EL (cell line): ENCODE measurements at places on chromosomes 7 and 10.

DNA sequence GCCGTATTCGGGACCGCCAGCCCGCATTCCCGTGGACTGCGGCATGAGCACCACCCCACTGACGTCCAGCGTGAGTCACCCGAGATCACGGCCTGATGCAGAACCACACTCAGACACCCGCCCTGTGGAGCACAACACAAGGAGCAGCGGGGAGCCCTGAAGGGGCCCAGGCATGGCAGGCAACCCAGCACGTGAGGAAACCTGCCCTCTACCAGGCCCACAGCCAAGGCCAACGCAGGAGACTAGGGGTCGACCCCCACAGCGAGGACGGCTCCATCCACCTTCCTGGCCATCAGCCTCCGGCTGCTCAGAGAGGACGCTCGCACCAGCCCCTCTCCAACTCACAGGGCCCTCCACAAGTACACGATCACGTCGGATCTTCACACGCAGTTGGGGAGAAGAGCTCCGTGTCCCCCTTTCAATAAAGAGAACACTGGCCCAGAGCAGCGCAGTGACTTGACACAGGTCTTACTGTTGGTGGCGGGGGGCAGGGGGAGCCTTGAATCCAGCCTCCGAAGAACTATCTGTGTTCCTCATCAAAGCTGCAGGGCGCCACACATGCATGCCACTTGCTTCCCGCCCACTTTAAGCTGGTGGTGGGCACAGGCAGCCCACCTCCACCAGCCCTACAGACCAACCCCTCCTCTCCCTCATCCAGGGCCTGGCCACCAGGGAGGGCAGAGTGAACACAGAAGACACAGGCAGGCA, 22.0 kb downstream of the MAD1L1 start:
- no peak for DNase-seq

- DNase-seq: no peak
Measured at GRCh38 chr10:91787810-91788209, 10.4 kb upstream of the TNKS2 start.

DNA sequence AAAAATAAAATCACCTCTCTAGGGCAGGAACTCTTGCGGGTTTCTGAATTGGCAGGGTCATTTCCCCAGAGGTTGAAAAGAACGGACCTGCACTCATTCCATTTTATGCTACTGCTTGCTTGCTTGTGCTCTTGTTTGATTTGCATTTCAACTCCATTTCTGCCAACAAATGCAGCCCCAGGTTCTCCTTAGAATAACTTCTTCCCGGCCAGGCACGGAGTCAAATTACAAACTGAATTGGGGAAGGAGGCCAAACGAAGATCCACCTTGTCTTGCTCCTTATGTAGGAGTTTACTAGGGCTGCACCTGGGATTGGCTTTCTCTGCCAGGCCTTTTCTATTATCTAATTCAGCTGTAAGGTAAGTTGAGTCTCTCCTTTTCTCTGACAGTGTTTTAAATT, 79.6 kb downstream of the HGF start:
- no peak for DNase-seq

GRCh38 chr7:116948934-116949333, 4.4 kb upstream of the ST7 start:
- no peak for DNase-seq

DNA sequence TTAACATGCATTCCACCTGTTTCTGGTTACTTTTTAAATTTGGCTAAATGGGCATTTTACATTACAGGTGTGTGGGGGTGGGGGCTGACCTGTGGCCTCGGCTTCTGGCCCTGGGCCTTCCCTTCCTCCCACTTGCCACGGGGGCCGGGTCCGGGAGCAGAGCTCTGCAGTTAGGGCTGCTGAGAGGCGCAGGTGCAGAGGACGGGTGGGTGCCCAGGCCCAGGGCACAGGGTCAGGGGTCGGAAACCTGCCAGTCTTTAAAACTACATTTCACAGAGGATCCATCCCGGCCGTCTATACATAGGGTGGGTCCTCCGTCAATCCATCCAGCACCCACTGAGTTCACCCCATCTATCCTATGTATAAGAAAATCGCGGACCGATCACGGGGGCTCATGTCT, 106.5 kb upstream of the INSIG1 start:
- DNase-seq: no peak

GRCh38 chr7:34759477-34760125, 101.6 kb downstream of the NPSR1 start:
- DNase-seq: peak; percentile 57

DNA sequence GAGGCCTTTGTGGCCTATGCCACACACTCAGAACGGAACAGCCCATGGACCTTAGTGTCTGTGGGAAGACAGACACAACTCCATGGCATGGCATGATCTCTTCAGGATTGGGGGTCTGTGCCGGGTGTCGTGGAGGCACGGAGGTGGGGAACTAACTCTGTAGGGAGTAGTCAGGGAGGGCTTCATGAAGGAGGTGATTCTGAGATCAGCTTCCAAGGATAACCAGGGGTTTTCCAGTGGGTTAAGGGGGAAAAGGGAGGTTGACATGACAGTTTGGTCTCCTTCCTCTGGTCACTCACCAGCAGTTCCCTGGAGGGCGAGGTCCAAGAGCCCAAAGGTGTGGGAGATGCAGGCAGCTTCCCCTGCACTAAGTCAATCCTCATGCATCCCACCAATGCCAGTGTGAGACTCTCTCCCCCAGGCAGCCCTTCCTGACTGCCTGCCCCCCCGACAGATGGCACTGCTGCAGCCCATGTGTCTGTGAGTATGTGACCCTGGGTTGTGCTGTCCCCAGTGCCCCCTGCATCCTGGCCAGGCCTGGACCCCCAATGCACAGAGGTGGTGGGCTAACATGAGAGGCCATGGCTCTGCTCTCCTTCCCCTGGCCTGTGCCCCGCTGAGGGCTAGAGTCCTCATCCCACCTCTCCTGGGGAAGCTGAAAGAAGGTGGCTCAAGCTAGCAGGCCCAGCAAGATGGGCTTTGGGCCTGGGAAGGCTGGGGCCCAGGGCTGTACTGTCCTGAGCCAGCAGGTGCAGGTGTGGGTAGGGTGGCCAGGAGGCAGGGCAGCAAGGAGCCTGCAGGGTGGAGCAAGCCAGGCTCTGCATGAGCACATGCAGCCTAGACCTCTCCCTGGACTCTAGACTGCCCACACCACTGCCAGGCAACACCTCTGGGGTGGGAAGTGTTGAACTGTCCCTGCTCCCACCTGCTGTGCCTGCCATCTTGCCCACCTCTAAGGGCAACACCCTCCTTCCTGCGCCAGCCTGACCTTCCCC, 39.7 kb downstream of the RASGEF1A start:
- DNase-seq: no peak

DNA sequence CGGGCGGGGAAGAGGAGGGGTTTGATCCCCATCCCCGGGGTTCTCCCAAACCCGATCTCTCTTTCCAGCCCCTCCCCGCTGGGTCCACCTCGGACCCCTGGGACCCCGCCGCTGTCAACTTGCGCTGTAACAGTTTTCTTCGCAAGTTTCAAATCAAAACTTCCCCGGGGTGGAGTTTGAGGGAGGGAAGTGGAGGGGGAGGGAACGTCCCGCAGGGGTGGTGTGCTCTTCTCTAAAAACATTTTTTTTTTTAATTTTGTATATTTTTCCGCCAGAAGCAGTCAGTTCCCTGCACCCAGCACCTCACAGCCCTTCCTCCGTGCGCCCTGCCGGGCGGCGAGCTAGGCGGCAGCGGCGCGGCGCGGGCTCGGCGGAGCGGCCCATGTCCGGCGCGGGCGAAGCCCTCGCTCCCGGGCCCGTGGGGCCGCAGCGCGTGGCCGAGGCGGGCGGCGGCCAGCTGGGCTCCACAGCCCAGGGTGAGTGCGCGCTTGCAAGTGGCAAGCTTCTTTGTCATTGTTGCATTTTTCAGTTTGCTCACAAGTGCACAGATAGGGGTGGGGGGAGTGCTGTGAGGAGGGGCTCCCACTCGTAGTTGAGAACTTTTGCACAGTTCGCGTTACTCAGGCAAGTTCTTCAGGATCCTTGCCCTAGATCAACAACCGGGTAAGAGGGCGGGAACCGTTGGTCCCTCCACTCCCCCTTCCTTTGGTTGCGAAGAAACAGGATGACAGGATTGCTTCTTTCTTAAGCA, 933 bp downstream of the MDFIC start:
- DNase-seq: peak; percentile 70

DNA sequence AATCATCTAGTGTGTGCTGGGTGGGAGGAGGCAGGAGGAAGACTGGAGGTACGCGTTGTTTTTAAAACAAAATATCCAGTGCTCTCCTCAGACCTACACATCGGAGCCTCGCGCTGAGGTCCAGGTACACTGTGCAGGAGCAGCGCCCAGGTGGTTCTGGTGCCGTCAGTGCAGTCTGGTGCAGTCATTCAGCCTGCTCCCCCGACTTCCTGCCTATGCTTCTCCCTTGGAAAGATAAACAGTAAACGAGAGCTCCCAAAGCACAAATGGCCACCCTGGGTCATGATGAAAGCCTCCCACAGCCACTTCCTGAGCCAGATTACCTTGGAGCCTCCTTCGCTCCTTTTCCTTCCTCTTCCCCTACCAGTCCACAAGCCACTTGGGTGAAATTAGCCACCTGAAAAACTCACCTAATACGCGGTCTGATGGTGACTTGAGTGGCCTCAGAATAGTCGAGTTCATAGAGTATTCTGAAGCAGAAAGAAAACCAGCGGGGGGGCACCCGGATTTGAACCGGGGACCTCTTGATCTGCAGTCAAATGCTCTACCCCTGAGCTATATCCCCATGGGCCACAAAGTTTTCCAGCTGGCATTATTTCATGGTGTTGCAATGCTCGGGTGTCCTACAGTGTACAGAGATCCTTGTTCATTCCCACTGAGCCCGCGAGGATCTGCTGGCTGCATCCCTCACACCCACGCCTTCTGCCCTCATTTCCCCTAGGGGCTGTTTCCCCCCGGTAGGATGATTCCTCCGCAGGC, 82.5 kb downstream of the ZNF467 start:
- DNase-seq: peak; percentile 76

DNA sequence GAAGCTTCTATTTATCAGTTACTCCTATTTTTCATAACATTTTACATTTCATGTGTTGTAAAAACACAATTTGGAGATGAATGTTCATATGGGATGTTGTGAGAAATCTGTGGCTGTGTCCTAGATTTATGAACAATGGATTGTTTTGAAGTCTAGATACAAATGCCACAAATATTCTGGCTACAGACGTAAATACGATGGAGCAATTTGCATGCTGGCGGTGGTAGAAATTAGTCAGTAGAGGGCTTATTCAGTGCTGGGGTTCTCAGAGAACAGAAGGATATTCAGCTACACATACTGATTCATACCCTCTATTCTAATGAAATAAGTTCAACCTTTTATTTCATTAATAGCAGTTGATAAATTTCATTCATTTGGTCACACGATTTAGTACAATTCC, 48.8 kb downstream of the PLPP4 start:
- DNase-seq: no peak

DNA sequence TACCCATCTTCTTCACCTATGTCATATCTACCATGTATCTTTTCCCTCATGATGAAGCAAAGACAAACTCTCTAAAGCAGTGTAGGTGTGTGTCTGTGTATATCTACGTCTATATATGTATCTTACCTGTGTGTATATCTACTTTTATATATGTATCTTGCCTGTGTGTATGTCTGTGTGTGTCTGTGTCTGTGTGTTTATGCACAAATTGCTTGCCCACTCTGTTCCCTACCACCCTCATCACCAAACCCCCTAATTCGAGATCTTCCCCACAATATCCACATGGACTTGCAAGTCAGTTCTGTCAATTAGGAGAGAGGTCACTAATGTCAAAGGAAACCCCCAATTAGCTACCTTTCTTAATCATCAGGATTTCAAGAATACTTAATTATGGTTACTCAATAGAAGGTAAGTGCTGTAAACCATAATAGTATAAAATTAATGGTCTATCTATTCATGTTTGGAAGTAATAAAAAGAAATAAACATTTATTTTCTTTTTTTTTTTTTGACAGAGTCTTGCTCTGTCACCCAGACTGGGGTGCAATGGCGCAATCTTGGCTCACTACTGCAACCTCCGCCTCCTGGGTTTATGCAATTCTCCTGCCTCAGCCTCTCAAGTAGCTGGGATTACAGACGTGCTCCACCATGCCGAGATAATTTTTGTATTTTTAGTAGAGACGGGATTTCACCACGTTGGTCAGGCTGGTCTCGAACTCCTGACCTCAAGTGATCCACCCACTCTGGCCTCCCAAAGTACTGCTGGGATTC, 43.6 kb downstream of the ANKRD61 start:
- no peak for DNase-seq

GRCh38 chr7:77501192-77501515, 35.9 kb upstream of the PTPN12 start:
- no peak for DNase-seq

DNA sequence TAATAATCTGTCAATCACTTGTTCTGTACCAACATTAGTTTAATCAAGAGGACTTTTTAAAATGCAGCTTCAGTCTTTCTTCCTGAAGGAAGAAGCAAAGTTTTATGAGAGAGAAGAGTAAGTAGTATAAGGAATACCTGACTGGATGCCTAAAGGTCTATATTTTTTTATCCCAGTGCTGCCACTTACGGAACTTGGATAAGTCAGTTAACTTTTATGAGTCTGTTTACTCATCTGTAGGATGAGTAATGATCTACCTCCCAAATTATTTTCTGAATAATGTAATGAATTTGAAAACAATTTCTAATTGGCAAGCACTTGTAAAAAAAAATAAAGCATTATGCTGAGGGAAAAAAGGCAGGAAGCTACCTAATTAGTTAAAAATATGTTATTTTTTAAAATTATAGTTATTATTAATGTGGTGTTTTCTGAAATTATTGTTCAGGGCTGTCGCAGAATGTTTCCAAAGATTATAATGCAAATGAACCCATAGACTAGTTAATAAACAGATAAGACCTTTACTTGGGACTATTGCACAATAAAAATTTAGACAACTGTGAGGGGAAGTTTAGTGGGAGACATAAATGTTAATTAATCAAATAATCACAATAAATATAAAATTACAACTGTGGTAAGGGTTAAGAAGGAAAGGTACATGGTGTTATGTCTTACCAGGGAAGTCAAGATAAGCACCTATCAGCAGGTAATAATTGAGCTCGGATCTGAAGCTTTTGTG, 24.6 kb downstream of the SLK start:
- peak; percentile 15 for DNase-seq

DNA sequence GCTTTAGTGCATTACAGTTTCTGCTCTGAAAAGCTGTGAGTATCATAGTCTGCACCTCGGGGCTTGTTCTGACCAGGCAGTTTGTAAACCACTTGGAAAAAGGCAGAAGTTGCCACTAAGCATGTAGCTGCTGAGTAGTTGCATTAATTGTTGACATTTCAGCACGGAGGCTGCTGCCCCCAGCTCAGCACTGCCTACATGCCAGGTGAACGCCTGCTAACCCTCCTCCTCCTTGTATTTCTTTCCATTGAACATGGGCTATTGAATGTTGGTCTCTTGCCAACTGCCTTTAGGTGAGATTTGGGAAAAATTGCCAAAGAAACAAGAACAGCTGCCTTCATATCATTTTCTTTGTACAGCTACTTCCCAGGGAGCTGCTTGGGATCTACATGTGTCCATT, 164.2 kb downstream of the RAPGEF5 start:
- DNase-seq: no peak
